ENCODE measurements at places on chromosomes 6 and 20.

- no peak for DNase-seq
Measured at GRCh38 chr6:132892929-132893771, 78.8 kb downstream of the RPS12 start.

- no peak for DNase-seq
Measured at GRCh38 chr20:43840382-43841070, 74.1 kb upstream of the TOX2 start.

GRCh38 chr6:36221674-36222073 lies 25.1 kb downstream of the BRPF3 start:
- no peak for DNase-seq

- no peak for DNase-seq
Measured at GRCh38 chr6:44049989-44050871, 77.0 kb downstream of the MRPL14 start.

DNA sequence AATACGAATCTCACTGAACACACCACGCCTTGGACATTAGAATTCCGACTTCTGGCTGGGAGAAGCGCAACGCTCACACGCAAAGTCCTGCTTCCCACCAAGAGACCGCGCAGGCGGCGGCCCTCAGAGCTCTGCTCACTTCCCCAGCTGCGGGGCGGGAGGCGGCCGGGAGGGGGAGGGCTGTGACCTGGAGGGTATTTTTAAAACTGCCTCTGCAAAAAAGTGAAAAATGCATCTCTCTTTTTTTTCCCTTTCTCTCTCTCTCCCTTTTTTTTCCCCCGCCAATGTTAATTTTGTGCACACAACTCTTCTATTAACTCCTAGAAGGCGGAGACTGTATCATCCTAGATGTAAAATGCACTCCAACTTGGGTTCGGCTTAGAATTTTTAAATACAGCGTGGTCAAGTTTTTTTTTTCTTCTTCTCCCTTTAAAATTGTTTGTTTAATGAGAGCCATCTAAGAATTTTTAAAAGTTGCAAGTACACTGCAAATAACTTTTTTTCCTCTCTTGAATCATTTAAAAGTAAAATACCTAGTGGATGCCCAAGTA lies 66.4 kb downstream of the STX11 start:
- DNase-seq, result no peak

DNA sequence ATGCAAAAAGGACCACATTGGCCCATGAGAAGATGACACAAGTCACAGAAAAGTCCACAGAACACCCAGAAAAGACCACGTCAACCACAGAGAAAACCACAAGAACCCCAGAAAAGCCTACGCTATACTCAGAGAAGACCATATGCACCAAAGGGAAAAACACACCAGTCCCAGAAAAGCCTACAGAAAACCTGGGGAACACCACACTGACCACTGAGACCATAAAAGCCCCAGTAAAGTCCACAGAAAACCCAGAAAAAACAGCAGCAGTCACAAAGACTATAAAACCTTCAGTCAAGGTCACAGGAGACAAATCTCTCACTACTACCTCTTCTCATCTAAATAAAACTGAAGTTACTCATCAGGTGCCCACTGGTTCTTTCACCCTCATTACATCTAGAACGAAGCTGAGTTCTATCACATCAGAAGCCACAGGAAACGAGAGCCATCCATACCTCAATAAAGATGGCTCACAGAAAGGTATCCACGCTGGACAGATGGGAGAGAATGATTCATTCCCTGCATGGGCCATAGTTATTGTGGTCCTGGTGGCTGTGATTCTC lies 11.2 kb downstream of the MUCL3 start:
- no peak for DNase-seq

DNA sequence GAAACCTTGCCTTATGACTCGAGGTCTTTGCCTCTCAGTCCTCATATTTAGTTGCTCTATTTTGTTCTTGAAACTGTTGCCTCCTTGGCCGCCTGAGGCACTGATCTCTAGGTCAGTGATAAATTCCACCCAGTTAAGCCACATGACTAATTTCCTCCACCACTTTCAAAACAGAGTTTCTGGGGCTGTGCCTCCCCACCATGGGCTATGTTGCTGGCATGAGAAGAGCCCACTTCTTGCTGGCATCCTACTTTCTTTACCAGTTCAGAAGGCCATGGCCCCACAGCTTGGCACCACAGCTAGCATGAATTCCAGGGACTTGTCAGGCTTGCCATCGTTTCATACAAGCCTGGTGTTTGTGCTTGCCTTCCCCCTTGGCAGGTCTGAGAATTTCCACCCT lies 361.4 kb upstream of the JAG1 start:
- no peak for DNase-seq

DNA sequence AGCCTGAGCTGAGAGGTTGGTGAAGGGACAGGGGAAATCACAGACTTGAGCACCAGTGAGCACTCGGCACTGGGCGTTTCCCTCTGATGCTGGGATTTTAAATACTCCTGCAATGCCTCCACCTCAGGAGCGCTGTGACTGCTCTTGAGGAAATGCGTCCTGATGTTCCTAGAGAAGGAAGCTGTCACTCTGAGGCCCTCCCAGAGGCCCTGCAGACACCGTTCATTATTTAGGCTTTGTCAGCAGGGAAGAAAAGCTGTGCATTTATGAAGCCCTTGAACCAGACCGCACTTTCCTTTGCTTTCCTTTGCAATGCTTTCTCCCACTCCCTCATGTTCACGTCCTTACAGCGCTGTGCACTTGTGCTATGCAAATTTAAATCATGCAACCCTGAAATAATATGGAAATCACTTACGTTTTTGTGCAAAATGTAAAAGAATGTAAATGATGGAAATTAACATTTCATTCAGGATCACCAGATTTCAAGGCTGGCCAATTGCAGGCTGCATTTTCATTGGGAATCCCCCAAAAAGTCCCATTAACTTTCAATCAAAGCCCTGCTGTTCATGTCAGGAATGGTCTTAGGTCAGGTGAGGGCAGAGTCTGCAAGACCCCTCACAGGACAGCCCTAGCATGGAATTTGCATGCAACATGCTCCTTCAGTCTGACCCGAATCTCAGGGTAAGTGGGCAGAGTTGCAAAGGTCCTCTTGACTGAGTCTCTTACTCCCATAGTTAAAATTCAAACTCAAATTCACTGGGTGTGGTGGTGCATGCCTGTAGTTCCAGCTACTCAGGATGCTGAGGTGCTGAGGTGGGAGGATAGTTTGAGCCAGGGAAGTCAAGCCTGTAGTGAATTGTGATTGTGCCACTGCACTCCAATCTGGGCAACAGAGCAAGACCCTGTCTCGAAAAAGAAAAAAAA lies 45.8 kb upstream of the SYNDIG1 start:
- no peak for DNase-seq

- DNase-seq, result no peak
Measured at GRCh38 chr6:89186762-89187161, 30.4 kb downstream of the GABRR1 start.

DNA sequence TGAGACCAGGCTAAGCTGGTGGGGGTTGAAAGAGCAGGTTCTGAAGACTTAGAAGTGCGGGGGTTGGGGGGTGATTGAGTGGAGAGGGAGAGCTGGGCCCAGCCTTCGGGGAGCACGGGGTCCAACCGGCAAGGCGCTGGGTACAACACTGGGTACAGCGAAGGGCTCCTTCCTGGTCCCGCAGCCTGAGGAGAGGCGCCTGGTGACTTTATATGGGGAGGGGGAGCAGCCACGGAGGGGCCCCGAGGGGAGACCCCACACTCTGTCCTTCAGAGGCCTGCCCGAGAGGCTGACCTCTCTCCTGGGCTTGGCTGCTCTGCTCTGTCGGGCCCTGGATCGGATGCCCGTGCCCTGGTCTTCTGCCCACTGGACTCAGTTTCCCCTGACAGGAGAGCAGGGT lies 10.4 kb upstream of the NTSR1 start:
- DNase-seq, result no peak

GRCh38 chr20:20085812-20086211 lies 33.5 kb downstream of the CFAP61 start:
- no peak for DNase-seq

GRCh38 chr6:3484946-3485345 lies 28.1 kb upstream of the SLC22A23 start:
- no peak for DNase-seq

DNA sequence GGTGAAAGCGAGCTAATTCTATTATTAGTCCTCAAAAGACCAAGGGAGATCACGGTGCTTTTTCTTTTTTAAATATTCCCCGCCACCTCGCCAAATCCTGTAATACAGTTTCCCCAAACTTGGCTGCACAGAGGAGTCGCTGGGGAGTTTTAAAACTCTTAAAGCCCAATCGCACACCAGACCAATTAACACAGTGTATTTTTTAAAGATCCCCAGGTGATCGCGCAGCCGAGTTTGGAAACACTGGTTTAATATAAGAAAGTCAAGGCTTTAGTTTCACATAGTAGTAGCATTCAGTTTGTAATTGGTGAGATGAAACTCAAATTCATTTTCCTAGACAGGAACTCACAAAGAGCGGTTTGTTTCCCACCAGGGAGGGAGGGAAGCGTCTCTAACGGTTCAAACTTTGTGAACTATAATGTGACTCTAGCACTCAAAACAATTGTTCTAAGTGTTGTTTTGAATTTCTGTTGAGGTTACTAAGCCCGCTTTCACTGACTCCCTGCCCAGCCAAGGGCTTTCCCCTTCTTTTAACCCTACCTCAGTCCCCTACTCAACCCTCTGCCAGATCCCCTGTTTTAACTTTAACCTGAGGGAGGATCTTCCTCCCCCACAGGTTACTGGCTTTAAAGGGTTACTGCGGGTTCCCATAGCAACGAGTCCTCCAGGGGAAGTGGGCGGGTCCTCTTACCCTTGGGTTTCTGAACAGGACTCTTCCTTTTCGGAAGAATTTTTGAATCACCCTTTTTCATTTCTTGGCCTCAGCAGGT lies 25.7 kb upstream of the BTBD3 start:
- DNase-seq, result no peak

DNA sequence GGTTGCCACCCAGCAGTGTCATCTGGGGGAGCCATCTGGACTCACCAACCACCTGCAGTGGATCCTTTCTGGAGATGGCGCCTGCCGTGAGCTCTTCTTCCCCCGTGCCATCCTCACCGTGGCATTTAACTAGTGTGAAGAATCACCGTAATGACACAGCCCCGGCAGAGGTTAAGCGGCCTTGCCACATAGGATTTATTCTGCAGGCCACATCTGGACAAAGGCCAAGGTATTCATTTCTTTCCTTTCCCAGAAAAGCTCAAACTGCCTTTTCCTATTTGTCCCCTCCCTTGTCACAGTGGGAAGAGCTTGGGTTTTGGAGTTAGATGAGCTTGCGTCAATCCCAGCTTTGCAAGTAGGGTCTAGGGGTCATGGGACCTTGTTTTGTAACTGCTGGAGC lies 88.4 kb downstream of the PXDC1 start:
- no peak for DNase-seq

DNA sequence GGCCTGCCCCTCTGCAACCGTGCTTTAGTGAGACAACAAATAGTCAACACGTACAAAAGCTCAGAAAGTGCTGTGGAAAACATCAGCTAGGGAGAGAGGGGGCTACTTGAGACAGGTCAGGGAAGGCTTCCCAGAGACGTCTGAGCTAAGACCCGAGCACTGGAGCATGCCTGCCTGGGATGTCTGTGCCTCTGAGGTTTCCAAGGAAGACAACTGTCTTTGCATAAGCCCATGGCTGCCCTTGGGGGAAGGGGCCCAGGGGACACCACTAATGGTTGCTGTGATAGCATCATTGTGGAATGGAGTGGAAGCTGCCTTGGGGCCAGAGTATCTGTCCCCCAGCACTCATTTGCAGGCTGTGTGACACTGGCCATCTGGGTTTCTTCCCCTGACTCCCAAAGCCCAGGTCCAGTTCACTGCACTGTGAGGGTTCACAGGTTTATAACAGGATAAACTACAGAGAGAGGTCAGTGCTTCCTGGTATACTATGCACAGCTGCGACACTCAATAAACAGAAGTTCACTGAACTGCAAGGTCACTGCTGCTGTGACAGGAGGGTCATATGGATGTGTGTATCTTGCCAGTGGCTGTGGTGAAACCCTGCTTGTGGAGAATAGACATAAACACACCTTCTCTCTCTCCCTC lies 1.5 kb upstream of the ARFGEF2 start:
- DNase-seq, result no peak

- DNase-seq, result no peak
Measured at GRCh38 chr6:41036601-41037000, 2.4 kb downstream of the UNC5CL start.

- no peak for DNase-seq
Measured at GRCh38 chr6:68657374-68658139, 22.5 kb downstream of the ADGRB3 start.

- no peak for DNase-seq
Measured at GRCh38 chr20:35674921-35675320, 10.2 kb upstream of the CPNE1 start.

DNA sequence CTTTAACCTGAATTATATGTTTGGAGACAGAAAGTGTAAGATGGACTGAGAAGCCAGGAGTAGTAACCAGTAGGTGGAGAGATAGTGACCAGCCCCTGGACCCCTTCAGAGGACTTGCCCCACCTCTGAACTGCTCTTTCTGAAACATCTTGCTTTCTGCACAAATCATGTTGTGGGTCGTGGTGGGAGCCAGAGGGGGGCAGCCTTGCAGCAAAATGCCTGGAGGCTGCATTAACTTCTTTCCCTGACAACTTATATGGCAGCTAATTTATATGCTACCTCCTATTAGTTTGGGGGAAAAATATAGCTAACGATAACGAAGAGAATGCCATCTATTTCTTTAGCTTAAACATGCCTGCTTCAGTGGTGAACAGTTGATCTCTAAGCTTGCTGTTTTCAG lies 859.8 kb downstream of the MAFB start:
- DNase-seq, result no peak

GRCh38 chr6:130831607-130832006 lies 4.4 kb downstream of the SMLR1 start:
- no peak for DNase-seq

GRCh38 chr6:3426927-3427686 lies 29.7 kb downstream of the SLC22A23 start:
- DNase-seq, result no peak

DNA sequence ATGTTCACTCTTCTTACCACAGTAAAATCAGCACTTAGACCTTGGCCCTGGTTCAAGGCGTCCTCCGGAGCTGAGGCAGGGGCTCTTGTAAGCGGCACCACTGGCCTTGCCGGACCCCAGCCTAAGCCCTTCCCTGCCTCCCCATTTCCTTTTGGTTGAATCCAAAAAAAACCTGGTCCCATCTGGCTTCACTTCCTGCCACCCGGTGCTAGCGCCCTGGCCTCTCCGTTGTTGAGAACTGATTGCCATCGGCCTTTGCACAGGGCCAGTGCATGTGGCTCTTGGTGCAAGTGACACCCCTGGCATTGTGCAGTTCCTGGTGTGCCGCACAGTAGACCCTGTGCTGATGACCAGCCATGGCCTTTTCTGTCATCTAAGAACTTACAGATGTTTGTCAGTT lies 19.0 kb upstream of the RBM38 start:
- DNase-seq, result no peak

DNA sequence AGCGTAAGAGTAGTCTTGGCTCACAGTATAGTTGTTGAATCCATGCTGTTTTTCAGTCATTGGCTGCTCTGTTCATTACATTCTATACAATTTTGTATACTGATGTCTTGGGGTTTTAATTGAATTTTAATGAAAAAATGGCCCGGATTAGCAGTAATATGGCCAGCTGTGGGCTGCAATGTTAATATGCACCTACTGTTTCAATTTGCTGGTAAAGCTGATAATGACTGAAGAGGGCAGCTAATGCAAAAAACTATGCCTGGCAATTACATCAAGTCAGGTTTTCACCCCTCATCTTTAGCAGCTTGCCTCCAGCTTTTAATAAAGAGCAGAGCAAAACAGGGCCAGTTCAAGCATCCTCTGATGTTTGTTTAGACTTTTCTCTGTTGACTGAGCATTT lies 394.5 kb downstream of the PLCB1 start:
- no peak for DNase-seq

- DNase-seq, result no peak
Measured at GRCh38 chr6:36364669-36365479, 22.6 kb downstream of the ETV7 start.

GRCh38 chr6:144475411-144475810 lies 190.3 kb downstream of the UTRN start:
- no peak for DNase-seq
